Activated CD4-positive, alpha-beta memory T cell treated with anti-CD3 and anti-CD28 coated beads for 36 hours (primary cell): ENCODE measurements at places on chromosomes 2 and 18. TPM values are rescaled to one million over a fixed set of nuclear protein-coding genes. Genes with fewer than 3 reads are reported as not detected.

DNA sequence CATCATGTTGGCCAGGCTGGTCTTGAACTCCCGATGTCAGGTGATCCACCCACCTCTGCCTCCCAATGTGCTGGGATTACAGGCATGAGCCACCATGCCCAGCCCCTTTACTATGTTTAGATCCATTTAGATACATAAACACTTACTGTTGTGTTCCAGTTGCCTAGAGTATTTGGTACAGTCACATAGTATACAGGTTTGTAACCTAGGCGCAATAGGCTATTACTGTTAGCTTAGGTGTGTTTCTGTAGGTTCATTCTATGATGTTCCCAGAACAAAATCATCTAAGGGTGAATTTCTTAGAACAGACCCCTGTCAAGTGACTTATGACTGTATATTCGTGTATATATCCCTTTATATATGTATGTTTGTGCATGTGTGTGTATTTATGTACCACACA lies 61.8 kb downstream of the MYCN start:
- DNase-seq: no peak

Gene DCDC2C
- total RNA-seq: not detected

DNA sequence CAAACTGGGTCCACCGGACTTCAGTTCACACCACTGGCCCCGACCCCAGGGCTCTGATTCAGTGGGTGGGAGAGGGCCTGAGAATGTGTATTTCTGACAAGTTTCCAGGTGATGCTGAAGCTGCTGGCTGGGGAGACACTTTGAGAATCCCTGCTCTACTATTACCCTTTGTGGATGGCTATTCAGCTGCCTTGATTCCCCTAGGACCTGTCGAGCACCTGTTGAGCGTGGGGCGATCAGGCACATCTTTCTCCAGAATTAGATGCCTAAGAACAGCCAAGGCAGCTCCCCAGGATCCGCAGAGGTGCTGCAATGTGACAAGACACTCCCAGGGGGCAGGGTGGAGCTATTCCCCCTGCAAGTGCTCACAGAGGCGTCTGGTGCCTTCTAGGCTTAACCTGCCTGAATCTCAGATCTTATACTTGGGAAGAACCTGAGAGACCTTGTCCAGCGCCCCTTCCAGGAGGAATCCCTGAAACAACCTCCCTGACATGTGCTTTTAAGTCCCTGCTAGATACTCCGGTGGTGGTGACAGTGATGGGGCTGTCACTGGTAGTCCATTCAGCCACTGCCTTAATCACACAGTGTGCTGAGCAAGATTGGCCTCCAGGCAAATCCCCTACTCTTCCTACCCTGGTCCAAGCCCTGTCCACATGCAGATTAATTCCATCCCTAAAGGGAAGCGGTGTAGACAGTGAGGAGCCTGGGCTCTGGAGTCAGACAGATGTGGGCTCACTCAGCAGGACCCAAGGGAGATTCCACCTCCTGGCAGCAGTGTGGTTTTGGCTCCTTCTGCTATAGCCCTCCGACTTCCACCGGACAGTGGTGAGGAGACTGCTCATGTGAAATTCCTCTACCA lies 43.4 kb upstream of the OTOF start:
- peak; percentile 22 for DNase-seq

DNA sequence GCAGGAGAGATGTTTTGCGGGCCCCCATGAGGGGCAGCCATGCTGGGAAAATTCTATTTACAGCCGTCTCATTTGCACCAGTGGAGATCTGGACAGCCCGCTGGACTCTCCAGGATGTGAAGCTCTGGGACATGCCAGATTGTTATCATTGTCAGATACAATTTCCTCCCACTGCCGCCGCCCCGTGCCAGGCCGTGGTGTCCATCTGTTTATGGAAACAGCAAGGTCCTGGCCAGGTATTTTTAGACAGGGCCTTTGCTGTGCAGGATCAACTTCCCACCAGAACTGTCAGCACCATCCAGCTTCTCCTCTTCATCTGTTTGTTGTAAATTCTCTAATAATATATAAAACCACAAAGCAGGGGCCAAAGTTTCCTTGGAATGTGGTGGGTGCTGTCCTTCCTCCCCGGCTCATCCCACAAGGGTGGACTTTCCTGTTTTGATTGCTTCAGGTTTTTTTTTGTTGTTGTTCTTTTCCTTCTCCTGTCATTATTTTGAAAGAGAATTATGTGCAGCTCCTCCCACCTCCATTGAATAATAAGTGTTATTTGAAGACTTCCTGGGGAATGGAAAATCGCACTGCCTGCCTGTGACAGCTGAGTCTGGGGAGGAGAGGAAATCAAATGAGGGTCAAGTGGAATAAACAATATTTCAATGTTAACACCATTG lies 398.1 kb downstream of the TNS1 start:
- no peak for DNase-seq

- no peak for DNase-seq
Observed at GRCh38 chr18:54714851-54715250, 113.4 kb upstream of the RAB27B start.

Gene ASXL3
- total RNA-seq: not detected

- no peak for DNase-seq
Observed at GRCh38 chr2:39368376-39368775, 68.7 kb downstream of the MAP4K3 start.

GRCh38 chr2:30422444-30423040 lies 24.5 kb upstream of the LCLAT1 start:
- peak; percentile 94 for DNase-seq

DNA sequence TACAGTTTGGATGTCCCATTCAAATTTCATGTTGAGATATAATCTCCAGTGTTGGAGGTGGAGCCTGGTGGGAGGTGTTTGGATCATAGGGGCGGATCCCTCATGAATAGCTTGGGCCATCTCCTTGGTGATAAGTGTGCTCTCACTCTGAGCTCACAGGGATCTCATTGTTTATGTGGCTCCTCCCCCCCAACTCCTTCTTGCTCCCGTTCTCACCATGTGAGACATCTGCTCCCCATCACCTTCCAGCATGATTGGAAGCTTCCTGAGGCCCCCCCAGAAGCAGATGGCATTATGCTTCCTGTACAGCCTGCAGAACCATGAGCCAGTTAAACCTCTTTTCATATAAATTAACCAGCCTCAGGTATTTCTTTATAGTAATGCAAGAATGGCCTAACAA lies 3.0 kb upstream of the INPP1 start:
- DNase-seq: no peak

GRCh38 chr2:175169191-175169590 lies 1.2 kb upstream of the ATF2 start:
- DNase-seq: no peak

- DNase-seq: peak; percentile 80
Observed at GRCh38 chr2:101736861-101737291, 39.4 kb downstream of the MAP4K4 start.

Gene BOK
- 0.10 TPM for total RNA-seq

DNA sequence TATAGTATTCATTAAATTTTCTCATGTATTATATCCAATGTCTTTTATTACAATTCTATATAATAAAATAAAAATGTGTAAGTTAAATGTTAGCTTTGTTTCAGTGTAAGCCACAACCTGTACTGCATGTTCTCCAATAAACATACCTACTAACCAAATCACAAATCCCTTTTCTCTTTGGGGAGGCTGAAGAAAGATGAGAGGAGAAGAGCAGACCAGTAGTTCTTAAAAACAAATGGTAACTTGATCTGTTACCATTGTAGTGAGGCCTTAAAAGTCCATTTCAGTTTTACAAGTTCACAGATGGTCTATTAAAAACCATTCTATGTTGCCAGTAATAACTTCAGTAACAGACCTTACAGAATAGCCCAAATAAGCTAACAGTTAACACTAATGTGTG lies 100.5 kb downstream of the SOS1 start:
- no peak for DNase-seq

DNA sequence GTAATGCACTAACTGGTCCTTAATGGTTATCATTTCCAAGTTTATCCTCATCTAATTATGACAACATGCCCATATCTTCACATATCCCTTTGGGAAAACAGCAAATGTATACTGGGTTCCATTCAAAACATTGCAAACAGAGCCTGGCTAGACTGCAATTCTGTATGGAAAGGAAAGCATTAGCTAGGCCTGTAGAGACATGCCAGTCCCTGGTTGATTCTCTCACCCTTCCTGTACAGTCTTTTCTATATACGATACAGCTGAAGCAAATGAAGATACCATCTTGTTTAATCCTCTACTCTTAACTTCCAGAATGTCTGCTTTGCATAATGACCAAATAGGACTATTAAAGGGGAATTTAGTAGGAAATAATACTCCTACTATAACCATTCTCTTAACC lies 294.4 kb upstream of the MC4R start:
- DNase-seq: no peak

DNA sequence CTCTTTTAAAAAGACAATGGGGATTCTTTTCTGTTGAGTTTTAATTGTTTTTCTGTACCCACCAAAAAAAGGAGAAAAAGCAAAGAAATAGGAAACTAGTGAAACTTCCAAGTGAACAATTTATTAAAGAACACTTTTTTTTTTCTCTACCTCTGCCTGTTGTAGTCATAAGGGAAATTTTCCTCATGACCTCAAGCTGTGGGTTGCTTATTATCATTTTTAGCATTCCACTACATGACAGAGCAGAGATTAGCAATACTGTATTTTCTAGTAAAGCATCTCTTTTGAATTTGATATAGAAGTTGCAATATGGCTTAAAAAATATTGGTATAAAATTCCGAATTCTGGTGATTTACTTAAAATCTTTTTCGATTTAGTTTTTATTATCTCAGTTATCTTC lies 87.9 kb upstream of the LRRTM1 start:
- DNase-seq: no peak

- no peak for DNase-seq
Observed at GRCh38 chr18:49731860-49732311, 81.4 kb downstream of the ACAA2 start.

- DNase-seq: no peak
Observed at GRCh38 chr2:237864940-237865622, 5.7 kb downstream of the RAMP1 start.

Gene MCFD2
- total RNA-seq: 31.4 TPM

DNA sequence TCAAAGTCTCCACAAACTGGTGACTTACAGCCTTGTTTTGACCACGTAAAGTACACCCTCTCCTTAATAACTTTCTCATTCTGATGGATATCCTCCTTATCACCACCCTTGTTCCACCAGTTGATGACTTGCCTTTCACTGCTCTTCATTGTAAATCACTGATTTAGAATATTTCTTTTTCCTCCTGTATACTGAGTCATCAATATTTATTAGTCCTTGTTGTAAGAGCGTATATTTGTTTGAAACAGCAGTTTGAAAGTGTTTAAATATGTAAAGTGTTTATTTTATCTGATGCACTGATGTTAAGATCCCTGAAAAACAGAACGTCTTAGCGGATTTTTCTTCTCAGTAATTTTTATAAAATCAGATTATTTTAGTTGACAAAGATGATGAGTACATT lies 34.2 kb upstream of the DYSF start:
- DNase-seq: no peak

Gene MITD1
- 67.4 TPM for total RNA-seq

DNA sequence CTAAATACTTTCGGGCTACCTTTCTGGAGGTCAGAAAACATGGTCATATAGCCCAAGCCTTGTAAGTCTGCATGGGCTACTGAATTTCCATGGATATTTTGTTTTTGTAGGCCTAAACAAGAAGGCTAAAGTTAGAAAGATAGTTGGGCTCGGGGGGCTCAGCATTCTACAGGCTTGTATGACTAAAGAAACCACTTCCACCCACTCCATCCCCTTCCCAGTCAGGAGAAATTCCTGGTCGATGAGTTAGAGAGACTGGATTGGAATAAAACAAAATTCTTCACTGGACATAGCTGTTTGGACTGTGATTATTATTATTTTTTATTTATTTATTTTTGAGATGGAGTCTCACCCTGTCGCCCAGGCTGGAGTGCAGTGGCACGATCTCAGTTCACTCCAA lies 539.4 kb upstream of the TNP1 start:
- no peak for DNase-seq

DNA sequence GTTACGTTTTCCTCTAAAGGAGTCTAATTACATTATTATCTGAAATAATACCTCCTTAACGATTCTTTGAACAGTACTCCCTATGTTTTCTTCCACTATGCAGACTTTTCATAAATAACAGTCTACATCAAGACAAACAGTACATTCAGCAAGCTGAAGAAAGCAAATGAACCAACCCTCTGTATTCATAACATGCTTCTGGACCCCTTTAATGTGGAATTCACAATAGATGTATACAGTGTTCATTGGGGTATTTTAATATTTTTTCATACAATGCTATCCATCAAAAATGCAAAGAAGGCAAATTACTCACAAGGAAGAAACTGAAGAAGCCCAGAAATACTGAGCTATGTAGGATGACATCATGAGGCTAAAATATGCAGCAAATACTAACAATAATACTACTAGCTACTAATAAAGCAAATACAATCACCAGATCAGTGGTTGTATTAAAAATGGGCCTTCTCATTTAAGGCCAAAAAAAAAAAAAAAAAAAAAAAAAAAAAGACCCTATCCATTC lies 408.6 kb downstream of the MTX2 start:
- DNase-seq: no peak

Gene SRD5A2
- total RNA-seq: not detected

GRCh38 chr2:219515874-219516629 lies 1.8 kb downstream of the ASIC4 start:
- no peak for DNase-seq

DNA sequence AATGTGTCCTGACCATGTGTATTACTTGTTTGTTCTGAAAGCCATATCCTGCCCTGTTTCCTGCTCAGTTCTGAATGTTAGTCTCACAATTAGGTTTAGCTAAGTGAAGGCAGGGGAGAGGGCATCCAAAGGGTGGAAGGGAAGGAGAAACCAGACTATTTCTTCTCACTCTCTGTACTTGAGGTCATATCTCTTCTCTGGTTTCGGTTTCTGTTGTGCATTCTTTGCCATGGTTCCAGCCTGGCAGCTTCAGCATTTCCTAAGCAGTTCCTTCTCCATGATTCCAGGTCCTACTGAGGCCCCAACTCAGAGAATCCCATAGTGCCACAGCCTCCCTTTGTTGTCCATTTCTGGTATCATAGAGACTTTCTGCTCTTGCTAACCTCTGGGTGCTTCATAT lies 40.3 kb upstream of the HNMT start:
- no peak for DNase-seq

Gene PDE11A
- not detected for total RNA-seq

- DNase-seq: no peak
Observed at GRCh38 chr2:125959047-125959446, 696.9 kb upstream of the GYPC start.

- DNase-seq: no peak
Observed at GRCh38 chr2:20212459-20212870, 12.5 kb downstream of the SDC1 start.

DNA sequence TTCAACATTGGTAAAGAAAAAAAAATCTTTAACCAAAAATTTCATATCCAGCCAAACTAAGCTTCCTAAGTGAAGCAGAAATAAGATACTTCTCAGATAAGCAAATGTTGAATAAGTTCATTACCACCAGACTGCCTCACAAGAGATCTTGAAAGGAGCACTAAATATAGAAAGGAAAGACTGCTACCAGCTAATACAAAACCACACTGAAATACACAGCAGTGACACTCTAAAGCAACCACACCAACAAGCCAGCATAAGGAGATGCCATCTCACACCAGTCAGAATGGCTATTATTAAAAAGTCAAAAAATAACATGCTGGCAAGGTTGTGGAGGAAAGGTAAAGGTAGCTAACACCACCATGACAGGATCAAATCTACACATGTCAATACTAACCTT lies 74.0 kb upstream of the LHCGR start:
- no peak for DNase-seq
